EH (cell line): ENCODE measurements at places on chromosomes 12 and 14.

- DNase-seq: no peak
Observed at GRCh38 chr14:94650806-94651805, 38.9 kb downstream of the SERPINA3 start.

DNA sequence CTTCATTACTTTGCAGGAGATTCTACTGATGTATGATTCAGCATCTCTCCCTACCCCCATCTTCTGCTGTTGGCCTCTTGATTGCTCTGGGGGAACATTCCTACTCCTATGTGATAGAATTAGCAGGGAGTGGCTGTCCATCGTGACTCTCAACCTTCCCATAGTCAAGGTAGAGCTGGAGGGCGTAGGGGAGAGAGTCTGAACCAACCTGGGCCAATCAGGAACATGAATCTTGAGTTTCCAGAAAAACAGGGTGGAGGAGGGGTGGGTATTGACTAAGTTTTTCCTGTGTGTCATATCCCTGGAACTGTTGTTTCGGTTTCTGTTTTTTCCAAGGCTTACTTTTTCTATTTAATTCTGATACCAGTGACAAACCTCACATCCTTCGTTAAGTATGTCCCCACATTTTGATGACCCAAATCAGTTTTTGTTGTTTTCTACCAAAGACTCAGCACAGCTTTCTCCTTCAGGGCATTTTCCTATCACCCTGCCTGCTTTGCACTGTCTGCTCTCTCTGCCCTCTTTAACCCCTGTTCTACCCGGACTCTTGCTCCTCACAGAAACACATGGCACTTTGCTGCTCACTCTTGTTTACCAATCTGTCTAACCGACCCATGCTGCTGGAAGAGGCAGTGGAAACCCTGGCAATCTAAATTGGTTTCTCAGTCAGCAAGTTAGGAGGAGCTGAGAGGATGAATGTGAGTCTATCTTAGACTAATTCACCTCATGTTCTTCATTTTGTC is 1428.3 kb downstream of the AACS start:
- peak; percentile 34 for DNase-seq

GRCh38 chr12:5160827-5161226 is 117.1 kb downstream of the KCNA5 start:
- DNase-seq: no peak

DNA sequence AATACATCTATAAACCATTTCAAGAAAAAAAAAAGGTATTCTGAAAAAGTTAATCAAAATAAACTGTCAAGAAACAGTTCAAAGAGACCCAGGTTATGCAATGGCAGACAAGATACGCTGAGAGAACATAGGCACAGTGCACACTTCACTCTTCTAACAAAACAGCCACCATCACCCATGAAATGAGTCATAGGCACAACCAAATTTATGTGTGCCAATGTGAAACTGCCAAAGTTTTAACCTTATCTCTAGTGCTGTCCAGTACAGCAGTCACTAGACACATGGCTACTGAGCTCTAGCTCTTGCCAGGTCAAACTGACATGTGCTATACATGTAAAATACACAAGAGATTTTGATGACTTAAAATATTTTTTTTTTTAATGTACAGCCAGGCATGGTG is 1.4 kb downstream of the CEP128 start:
- peak; percentile 7 for DNase-seq

DNA sequence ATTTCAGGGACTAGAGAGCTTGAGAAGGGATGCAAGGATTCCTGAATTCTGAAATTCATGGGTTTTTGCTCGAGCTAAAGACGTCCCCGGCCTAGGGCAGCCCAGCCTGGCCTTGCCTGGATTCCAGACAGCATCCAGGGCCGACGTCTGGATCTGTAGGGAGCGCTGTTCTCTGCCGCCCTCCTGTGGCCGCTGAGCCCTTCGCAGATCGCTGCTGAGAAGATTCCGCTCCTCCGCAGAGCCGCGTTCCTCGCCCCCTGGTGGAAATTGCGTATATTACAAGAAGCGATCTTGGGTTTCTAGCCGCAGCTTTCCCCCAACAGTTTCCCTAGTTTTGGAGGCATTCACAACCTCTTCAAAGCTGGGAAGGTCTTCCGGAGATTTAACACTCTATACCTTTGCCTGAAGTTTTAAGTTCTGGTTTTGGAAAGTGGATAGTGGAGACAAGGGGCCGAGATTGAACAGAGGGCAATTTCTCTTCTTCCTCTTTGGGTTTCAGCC is 5.1 kb downstream of the CISTR start:
- DNase-seq: peak; percentile 90

DNA sequence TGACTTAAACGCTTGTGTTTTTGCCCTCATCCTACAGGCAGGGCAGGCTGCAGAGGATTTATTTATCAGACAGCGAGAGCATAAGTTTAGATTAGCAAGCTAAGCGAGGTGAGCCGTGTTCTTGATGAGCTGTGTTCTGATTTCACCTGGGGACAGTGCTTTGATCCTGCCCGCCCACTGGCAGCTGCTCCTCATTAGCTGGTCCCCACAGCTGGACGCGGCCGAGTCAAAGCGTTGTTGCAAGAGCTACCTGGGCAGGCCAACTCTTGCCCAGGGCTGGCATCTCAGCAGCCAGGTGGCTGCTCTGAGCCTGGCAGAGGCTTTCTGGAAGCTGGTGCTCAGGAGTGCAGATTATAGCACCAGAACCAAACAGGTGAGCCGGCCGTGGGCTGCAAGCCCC is 46.8 kb upstream of the BEGAIN start:
- no peak for DNase-seq

GRCh38 chr14:99566390-99567354 is 37.3 kb downstream of the CCDC85C start:
- no peak for DNase-seq

- DNase-seq: peak; percentile 48
Observed at GRCh38 chr12:26786491-26786864, 46.5 kb downstream of the ITPR2 start.

- no peak for DNase-seq
Observed at GRCh38 chr12:111777345-111778045, 10.8 kb downstream of the ALDH2 start.

GRCh38 chr12:47750229-47750798 is 8.4 kb downstream of the RAPGEF3 start:
- no peak for DNase-seq

GRCh38 chr12:3418609-3419390 is 72.2 kb upstream of the PRMT8 start:
- DNase-seq: no peak

DNA sequence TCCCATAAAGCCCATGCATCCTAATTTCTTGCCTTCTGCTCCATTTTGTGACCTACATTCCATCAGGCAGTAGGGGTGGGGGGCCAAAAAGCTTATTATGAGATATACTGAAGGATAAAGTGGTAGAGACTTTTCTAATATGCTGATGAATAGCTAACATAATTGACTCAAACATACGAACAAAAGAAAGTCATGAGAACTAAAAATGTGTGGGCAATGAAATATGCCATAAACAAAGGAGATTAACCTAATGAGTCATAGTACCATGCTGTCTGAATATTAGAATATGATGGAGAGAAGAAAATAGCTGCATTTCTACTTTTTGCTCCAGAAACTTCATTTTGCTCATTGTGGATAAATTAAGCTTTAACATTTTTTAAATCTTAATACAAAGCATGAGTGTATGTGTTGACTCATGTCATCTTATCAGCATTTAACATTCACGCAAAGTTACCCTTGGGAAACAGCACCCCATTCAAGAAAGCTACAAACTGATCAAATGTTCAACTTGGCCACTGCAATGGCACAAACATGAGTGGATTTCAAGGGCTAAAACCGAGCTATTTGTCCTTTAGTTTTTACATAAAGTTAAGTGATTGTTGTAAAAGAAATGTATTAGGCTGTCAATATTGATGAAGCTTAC is 64.0 kb upstream of the DIO2 start:
- peak; percentile 67 for DNase-seq

DNA sequence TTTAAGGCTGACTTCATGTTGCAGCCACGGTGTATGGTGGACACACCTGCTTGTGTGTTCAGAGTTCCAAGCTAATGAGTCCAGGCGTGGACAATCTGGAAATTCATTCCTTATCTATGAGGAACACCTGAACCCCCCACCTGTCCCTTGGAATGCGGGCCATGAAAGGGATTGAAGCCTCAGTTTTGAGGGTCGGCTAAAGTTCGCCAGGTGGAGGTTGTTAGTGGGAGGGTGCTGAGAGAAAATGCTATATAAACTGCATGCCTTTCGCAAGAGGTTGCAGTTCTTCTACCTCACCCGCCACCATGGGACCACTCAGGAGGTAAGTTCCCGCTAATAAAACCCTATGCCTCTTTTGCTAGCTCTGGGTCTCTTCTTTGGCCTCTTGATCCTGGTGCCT is 348.0 kb downstream of the BCL11B start:
- no peak for DNase-seq

DNA sequence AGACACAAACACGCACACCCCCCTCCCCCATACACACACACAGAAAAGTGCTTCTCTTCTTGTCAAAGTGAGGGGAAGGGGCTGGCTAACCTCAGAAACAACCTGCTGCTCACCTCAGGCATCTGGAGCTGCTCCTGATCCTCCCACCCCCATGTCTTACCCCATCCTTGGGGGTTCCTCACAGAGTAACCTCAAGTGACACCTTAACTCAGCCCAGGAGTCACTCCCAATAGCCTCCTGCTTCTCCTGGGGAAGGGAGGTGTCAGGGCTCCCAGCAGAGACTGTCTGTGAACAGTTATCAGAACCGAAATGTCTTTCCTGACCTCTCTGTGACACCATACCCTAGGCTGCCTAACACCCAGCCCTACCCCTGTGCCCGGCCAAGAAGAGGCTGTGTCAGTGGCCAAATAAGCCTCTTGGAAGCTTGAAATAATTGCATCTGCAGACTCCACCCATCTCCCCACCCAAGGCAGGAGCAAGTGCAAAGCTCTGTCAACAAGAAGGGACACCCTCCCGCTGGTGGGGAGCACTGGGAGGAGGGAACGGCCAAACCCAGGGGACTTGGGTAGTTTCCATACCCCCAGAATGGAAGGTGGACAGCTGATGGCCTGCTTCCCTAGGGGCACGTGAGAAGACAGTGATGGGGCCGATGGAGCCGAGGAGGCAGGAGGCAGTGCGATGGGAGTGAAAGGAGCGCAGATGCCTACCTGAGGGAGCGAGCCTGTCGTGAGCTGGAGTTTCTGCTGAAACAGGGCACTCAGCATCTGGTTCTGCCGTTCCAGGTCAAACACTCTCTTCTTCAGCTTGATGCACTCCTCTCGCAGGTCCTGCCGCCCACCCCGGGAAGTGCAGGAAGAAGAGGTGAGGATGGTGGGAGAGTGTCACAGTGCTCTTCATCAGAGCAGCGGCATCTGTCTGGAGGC is 26.8 kb downstream of the NCKAP5L start:
- no peak for DNase-seq

DNA sequence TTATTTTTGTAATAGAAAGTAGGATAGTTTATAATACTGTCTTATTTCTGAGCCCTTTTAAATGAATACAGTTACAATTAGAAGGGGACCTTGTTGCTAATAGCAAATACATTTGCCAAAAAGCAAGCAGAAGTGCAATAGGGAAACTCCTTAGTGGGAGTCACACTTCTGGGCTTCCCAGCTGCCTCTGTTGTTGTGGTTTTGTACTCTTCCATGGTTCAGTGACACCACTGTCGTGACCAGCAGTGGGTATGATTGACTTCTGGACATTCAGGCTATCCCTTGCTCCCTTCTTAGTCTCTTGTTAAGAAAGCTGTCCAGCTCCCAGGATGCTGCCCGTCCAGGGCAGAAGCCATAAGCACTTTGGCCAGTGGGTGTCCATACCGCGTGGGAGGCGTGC is 22.6 kb downstream of the TCTN1 start:
- DNase-seq: no peak

DNA sequence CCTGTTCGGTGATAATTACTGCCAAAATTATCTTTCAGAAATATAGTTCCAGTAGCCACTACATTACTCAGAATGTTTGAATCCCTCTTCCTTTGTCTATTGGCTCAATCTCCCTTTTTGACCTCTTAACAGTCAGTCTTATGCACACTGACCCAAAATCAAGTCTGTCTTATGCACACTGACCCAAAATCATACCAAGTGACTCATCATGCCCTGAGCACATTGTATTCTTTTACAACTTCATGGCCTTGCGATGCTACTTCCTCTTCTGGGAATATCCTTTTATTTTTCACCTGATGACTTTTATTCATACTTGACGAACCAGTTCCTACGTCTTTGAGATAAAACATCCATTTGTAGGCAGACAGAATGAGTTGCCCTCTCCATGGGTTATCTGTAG is 182.3 kb downstream of the NPAS3 start:
- peak; percentile 35 for DNase-seq

GRCh38 chr12:98110536-98110935 is 404.9 kb upstream of the TMPO start:
- no peak for DNase-seq

GRCh38 chr12:93183940-93184671 is 193.6 kb upstream of the NUDT4 start:
- peak; percentile 47 for DNase-seq

DNA sequence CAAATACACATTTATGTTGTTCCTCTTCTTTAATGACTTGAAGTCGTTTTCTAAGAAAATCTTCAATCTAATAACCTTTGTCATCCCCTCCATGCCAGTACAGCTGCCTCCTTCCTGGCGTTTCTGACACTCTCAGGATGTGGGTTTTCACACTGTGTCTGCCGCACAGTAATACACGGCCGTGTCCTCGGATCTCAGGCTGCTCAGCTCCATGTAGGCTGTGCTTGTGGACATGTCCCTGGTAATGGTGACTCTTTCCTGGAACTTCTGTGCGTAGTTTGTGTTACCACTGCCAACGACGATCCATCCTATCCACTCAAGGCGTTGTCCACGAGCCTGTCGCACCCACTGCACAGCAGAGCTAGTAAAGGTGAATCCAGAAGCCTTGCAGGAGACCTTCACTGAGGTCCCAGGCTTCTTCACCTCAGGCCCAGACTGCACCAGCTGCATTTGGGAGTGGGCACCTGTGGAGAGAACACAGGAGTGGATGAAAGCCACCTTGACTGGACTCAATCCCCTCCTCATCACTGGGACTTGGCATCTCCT is 1095.9 kb downstream of the TMEM121 start:
- no peak for DNase-seq
